T-helper 22 cell (primary cell): ENCODE measurements at places on chromosomes 3 and 15.

- no peak for DNase-seq
These were observed 30.7 kb downstream of the XXYLT1 start for GRCh38 chr3:195240171-195240701.

- DNase-seq, result no peak
These were observed 16.2 kb downstream of the SPSB4 start for GRCh38 chr3:141067206-141067974.

GRCh38 chr15:24898715-24899272, 56.0 kb upstream of the SNRPN start:
- DNase-seq, result no peak

GRCh38 chr15:39499681-39500080, 81.2 kb upstream of the THBS1 start:
- no peak for DNase-seq
